Posterior vena cava (tissue), 2 donors: ENCODE measurements at places on chromosomes 2 and 18. TPM values are rescaled to one million over a fixed set of nuclear protein-coding genes. Genes with fewer than 3 reads are reported as not detected.
A peak's percentile ranks its signal among the peaks of the same experiment; 100 is the strongest.

TNFAIP6 gene
- 2.4 TPM for total RNA-seq

CAMKMT gene
- 12.6 TPM for total RNA-seq

SMCHD1 gene
- 50.8 TPM for total RNA-seq

TUBA3E gene
- total RNA-seq, result not detected

DNA sequence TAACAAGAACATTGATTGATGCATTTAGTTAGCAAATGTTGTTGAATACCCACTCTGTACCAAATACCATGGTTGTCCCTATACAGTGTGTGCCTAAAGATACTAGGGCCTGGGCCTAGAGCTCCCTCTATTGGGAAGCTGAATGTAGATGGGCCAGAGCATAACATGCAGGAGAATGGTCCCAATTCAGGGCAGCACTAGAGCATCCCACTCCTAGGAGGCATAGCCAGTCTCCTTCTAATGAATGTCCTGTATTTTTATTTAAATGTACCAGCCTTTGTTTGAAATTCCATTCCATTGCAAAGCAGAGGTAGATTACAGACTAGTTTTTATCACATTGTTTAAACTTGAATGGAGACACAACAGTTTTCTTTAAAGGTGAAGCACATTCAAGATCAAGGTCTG, 90.6 kb downstream of the FEZ2 start:
- DNase-seq, result no peak

GRCh38 chr2:47043142-47043890, 111.8 kb downstream of the STPG4 start:
- no peak for DNase-seq

- DNase-seq, result no peak
Observed at GRCh38 chr2:208255557-208256106, 761 bp upstream of the IDH1 start.

GRCh38 chr2:228503731-228504130, 322.2 kb upstream of the SPHKAP start:
- no peak for DNase-seq

DNA sequence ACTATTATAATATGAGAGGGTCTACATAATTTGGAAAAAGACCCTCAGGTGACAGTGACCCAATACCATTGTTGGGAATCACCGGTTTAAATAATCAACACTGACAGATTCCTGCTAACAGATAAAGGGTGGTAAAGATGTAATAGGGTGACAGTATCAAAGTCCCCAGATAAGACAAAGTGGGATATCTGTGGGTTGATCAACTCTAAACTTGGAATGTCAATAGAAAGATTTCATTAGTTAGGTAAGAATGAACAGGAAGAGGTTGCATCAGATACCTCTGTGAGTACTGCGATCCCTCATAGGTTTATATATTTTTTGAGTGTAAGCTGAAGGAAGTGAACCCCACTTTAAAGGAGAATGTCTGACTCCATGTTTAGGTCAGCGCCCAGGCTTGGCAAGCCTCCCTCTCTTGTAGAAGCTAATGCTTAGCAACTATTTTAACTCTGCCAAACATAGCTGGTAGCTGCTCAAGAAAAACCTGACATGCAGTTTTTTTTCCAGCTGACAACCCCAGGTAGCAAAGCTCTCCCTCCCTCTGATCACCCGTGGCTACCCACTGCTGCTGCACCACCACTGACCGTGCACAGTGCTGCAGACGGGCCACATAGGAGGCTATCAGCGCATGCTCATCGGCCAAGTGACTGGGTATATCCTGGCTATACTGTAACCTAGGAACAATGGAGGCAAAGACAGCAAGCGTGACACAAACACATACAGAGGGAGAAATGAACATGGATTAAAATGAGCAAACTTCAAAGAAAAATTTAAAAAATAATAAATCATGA, 113.3 kb upstream of the DNMT3A start:
- no peak for DNase-seq

GRCh38 chr2:85396531-85397470, 13.4 kb downstream of the CAPG start:
- peak; percentile 58 for DNase-seq

DNA sequence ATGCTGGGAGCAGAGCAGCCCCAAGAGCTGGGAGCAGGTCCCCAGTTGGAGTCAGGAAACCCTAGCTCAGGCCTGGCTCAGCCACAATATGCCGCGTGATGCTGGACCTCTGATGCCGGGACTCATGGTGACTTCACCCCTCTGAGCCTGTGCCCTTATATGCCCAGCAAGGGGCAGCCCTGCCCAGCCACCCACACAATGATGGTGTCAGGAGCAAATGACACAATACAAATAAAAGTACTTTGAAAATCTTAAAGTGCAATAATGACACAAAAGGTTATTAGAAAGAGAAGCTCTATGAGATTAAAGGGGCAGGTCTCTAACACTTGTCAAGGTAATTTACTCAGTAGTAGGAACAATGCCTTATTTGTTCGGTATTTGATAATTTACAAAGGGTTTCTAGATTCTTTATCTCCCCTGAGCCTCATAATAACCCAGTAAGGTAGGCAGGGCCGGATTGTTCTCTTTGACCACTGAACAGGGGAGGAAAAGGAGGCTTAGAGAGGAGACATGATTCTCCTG, 18.3 kb upstream of the KIF3C start:
- peak; percentile 78 for DNase-seq

- DNase-seq, result no peak
Observed at GRCh38 chr2:192437653-192438052, 242.9 kb upstream of the TMEFF2 start.

GRCh38 chr2:229889023-229889422, 32.8 kb downstream of the TRIP12 start:
- no peak for DNase-seq

GRCh38 chr2:189854940-189855339, 70.7 kb downstream of the PMS1 start:
- DNase-seq, result no peak

- DNase-seq, result no peak
Observed at GRCh38 chr18:48228841-48229240, 180.3 kb downstream of the ZBTB7C start.

DNA sequence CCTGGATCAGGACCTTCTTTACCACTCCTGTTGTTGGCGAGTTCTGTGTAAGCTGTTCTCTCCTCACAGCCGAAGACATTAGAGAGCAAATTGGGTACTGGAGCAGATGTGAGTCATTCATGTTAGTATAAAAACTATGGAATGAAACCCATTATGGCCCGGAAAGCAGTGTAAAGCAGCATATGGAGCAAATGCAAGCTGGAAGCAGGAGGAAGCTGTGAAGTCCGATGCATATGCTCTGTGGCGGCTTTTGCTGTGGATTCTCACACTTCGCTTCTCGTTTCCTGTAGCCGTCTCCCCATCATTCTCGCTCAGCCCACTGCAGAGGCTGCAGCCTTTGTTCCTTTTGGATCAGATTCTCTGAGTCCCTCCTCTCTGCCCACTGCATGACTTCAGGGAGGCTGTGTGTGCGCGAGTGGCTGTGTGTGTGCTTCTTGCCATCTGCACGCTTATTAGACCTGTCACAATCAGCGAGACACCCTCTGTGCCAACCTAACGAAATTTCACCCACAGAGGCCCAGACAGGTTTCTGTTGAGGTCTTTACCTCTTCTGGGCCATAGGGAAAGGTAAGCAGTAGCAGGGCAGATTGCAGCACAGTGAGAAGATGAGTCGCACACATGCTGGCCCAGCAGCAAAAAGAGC, 3.3 kb upstream of the GALNT14 start:
- no peak for DNase-seq

DNA sequence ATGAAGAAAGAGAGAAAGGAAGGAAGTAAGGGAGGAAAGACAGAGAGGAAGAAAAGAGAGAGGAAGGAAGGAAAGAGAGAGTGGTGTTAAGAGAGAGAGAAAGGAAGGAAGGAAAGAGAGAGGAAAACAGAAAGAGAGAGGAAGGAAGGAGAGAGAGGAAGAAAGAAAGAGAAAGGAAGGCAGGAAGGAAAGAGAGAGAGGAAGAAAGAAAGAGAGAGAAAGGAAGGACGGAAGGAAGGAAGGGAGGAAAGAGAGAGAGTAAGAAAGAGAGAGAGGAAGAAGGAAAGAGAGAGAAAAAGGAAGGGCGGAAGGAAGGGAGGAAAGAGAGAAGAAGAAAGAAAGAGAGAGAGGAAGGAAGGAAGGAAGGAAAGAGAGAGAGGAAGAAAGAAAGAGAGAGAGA, 127.4 kb downstream of the GALNT3 start:
- no peak for DNase-seq

- DNase-seq, result no peak
Observed at GRCh38 chr2:180722551-180723239, 257.7 kb upstream of the UBE2E3 start.

DNA sequence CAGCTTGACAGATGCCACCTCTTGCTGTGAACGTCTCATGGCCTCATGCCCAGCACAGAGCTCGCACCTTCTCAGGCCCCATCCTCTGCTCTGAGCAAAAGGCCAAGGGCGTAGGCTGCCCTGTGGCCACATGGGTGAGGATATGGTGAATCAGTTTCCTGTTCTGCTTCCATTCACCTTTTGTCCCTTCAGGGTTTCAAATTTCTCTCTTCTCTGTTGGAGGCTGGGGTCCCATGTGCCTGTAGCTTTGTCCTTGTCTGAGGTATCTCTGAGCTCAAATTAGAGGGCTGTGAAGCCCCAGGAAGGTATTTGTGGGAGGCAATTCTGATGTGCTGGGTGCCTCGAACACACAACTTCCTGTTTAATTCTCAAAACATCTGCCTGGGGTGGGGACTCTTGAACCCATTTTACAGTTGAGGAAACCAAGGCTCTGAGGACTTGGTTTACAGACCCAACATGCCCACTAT, 29.0 kb downstream of the ZAP70 start:
- DNase-seq, result peak; percentile 28

DNA sequence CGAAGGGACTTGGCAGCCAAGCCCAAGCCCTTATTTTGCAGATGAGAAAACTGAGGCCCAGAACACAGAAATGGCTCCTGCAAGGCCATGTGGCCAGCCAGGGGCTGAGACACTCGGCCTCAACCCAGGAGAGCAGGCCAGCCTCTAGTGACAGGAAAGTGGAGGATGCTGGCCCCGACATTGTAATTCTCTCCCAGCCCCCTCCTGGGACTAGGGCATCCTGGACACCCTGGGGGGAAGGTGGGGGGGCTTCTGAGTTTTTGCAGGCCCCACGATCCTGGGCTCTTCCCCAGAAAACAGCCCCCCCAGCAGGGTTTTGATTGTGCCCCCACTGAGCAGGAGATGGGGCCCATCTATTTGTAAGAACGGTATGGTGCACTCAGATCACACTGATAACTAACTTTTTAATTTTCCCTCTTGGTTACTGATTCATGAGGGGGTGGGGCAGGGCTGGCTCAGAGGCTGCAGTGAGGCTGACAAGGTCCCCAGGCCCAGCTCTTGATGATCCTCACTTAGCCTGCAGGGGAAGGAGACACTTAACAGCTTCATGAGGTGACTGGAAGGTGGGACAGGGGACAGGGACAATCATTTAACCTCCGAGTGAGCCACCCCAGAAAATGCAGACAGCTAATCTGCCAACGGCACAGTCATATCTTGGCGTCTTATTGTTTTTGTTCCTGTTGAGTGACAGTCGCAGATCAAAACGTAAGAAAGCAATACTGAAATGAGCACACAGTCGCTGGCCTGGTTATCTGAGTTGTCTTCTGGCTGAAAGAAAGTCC, 18.9 kb downstream of the SMAD7 start:
- DNase-seq, result no peak

DNA sequence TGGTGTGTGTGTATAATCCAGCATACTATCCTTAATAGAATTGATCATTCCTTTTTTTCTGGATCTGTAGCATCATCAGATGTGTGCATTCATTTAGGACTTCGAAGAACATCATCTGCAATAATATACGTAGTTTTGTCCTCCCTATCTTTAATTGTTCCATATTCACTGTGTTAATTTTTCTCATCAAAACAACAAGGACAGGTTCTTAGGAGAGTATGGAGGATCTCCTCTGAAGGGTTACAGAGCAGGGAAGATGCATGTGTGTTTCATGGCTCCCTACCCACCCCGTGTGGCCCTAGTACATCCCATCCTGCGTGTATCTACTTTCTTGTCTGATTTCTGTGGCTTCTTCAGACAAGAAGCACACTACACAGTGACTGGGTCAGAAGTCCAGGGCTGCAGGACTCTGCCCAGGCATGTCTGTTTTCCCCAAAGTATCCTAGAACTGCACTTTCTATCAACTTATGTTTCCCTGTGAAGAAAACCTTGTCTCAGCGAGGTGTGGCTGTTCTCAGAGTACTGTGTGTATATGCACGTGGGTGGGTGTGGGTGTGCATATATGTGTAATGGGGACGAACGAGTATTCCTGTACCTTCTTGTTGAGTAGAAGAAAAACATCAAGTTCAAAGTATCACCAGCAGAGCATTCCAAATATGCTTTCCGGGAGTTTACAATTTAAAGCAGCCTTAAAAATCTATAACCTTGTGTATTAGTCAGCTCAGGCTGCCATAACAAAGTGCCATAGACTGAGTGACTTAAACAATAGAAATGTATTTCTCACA, 220.4 kb upstream of the FOSL2 start:
- DNase-seq, result no peak

DNA sequence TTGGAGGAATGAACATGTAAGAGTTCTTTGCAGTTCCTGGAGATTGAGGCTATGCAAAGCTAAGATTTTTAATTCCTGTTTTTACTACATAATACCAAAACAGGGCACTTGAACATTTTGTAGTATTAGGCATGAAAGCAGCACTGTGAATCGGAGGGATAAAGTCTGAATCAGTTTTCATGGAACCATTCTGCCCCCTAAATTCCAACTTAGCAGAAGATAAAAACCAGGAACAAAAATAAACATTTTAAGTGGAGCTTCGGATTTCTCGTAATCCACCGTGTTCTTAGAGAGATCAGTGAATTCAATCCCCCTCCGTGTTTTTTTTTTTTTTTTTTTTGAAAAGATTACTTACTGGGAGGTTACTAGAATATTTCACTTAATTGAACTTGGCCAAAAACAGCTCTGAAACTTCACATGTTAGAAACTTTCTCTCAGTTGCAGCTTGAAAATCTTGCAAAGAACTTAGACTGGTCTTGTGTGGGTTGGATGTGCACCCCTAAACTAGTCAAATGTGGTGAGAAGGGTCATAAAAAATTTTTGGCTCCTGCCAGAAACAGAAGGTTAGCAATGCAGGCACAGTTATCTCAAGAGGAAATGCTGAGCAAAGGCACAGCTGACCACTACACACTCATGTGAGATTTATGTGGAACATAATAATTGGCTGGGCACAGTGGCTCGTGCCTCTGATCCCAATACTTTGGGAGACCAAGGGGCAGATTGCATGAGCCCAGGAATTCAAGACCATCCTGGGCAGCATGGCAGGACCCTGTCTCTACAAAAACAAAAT, 145.4 kb upstream of the RNF152 start:
- DNase-seq, result no peak
